ENCODE measurements at places on chromosomes 11 and 22.
A peak's percentile ranks its signal among the peaks of the same experiment; 100 is the strongest.

DNA sequence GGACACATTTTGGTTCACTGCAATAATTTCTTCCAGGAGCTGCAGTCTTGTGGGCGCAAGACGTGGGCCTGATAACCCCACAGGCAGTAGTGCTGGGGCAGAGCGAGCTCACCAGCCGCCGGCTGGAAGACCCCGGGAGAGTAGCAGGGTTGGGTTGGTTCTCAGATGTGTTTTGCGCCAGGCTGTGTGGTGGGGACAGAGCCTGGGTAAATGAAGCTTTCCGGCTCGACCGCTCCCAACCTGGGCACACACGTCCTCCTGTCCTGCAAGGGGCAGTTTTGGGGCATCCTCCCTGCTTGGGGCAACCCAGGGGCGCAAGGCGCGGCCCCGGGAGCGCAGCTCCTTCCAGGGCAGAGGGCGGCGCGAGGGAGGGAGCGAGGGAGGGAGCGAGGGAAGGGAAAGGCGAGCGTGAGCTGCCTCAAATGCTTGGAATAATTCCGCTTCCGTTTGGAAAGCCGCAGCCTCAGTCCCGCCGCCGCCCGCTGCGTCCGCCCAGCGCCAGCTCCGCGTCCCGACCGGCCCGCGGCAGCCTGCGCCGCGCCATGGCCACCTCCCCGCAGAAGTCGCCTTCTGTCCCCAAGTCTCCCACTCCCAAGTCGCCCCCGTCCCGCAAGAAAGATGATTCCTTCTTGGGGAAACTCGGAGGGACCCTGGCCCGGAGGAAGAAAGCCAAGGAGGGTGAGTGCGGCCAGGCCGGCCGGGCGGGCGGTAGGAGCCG, at the start of gene PARVA:
Gene PARVA (plus strand): TSS at position 466 of the 718 bp plus-strand sequence. CDS start 77 bp downstream, at position 543.
- no peak for DNase-seq

DNA sequence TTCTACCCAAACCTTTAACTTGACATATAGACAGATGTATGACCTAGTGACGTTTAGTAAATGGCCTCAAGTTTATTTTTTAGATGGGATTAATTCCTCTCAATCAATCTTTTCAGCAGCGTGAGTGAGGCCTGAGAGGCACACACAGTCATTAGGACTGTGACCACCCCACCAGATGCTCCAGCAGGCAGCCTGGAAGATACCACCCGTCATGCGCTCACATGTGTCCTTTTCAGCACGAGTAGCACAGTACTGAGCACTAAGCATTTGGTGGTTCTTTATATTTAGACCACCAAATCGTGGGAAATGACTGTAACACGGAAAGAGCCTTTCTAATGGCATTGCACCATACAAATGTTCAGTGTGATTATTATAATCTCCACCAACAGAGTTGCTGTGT, 354.6 kb upstream of the DDI1 start:
- DNase-seq: no peak

DNA sequence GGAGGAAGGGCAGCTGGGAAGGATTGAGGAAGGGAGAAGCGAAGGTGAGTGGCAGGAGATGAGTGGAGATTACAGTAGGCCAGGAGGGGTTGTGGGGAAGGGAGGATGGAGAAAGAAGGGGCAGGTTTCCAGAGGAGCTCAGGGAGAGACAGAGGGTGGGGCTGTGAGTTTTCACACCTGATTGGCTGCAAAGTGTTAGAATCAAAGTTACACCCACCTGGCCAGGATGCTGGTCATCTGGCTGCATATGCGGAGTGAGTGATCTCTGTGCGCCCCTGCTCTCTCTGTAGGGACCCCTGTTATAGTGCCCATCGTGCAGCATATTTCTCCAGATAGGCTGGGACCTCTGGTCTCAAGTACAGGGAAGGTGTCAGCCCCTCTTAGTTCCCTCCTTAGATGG, 18.3 kb downstream of the AMPD3 start:
- no peak for DNase-seq

GRCh38 chr11:100863080-100863581, 176.0 kb downstream of the ARHGAP42 start:
- DNase-seq: peak; percentile 90

- no peak for DNase-seq
Observed at GRCh38 chr11:75429902-75430713, 2.9 kb downstream of the KLHL35 start.

GRCh38 chr11:121965330-121965729, 150.7 kb downstream of the BLID start:
- no peak for DNase-seq

GRCh38 chr11:67654225-67654624, 3.7 kb upstream of the ACY3 start:
- DNase-seq: no peak

DNA sequence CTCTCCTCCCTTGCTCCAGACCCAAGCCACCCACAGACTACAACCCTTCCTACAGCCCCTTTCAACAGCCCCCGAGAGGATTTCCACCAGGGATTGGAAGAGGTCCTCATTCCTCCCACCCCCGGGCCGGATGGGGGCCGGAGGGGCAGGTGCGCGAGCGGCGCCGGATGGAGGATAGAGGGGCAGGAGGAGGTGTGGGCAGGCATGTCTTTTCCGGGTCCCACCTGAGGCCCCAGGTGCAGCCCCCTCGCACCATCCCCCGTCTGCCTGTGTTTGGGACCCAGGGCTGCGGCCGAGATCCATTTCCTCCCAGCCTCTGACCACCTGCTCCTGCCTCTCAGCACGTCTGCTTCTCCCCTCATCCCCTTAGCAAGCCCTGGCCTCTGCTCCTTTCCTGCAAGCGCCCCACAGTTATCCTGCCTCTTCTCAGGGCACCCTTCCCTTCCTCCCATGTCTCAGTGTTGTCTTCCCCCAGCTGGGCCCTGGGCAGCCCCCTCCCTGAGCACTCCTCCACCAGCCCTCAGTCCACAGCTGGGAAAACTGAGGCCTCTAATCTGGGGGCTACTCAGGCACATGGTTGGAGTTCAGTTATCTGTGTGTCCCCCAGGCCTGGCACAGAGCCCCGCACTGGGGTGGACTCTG, 19.3 kb upstream of the CBX7 start:
- DNase-seq: no peak

DNA sequence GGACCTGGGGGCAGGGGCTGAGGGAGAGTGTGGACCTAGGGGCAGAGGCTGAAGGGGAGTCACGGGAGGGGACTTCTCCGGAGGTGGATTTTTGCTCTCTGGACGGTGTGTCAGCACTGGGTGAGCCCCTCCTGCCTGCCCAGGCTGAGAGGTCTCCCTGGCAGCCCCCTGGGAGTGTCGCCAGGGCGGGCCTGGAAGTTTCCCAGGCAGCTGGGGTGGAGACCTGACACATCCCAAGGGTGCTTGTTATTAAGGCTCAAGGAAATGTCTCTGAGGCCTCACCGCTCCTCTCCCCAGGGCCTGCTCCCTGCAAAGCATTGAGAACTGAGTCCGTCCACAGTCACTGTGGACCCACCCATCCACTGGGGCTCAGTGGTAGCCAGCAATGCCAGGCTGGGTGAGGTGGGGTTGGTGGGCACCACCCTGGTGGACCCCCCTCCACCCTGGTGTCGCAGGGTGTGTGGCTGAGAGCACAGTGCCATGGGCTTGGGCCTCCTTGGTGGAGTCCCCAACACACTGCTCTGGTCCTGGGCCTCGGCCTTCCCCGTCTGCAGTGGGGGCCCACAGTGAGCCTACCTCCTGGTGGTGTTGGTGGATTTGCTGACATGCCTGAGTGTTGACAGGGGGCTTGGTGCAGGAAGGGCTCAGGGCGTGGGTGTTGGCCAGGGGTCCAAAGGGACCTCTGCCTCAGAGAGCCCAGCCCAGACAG, 2.5 kb downstream of the CD81 start:
- no peak for DNase-seq

- no peak for DNase-seq
Observed at GRCh38 chr11:94725097-94725496, 43.1 kb upstream of the AMOTL1 start.

- no peak for DNase-seq
Observed at GRCh38 chr11:122813176-122813893, 25.0 kb upstream of the CRTAM start.

DNA sequence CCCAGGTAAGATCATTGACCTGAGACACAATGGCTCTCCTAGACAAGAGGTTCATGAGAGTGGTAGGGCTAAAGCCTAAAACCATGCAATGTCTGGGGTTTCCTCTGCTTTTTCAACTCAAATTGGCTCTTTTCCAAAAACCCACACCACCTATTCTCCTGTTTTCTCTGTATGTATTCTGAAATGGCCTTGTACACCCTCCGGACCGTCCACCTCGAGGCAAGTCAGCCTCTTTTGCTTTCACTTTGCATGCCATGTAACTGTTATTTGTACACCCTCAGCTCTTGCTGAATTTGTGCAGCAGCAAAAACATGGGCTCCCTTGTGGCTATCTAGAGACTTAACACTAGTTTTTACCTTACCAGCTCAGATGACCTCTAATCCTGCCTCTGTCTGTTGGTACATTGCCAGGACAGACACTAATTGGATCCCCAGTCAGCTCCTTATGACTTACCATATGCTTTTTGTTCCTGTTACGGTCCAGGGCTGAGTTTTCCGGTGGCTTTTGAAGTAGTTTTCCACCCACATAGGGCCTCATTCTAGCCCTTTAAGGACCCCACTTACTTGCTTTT, 288.0 kb downstream of the SBF2 start:
- DNase-seq: no peak

- no peak for DNase-seq
Observed at GRCh38 chr11:63686926-63687325, 5.6 kb downstream of the RTN3 start.

GRCh38 chr11:58061813-58062212, 31.1 kb downstream of the OR6Q1 start:
- DNase-seq: no peak

DNA sequence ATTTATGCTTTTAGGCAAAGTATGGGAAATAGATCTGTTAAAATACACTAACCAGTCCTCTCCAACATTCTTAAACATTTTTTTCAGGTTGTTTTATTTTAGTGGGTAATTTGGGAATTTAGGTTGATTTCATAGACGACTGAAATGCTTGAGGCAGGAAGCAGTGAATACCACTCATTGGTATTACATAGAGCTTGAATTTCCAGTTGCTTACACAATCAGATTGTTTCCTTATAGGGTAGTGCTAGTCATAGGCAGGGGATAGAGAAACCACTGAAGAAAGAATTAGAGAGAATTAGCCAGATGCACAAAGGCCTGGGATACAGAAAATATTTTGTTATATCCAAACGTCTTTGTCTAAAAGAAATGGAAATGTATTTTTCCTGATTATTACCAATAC, 23.9 kb upstream of the LYVE1 start:
- no peak for DNase-seq

- peak; percentile 42 for DNase-seq
Observed at GRCh38 chr11:120305286-120305685, 19.8 kb upstream of the TLCD5 start.

GRCh38 chr11:557328-558132, 3.0 kb downstream of the LMNTD2 start:
- DNase-seq: no peak

DNA sequence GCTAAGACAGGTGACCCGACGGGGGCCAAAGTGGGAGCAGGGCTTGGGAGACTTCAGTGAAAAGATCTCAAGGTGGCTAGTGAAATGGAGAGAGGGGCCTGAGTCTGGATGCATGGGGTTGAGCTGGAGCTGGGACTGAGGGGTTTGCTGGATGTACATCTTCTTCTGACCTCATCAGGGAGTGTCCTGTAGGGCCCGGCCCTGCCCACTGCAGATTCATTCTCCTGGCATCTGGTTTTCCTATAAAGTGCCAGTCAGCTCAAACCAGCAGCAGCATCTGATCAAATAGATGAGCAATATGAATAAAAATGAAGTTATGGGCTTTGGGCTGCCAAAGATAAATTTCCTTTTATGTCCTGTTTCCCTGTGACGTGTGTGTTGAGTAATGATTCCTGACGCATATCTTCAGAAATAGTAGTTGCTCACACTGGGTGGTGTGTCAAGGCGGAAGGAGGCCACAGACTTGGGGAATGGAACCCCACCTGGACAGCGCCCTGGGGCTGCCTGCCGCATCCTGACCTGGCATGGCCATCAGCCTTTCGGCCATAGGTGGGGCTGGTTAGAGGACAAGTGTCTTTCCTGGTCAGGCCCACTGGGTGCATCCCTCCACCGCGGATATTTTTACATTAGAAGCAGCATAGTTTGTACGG, 135.4 kb downstream of the OSBP2 start:
- no peak for DNase-seq

- DNase-seq: no peak
Observed at GRCh38 chr11:134312807-134313206, 19.0 kb upstream of the GLB1L2 start.

DNA sequence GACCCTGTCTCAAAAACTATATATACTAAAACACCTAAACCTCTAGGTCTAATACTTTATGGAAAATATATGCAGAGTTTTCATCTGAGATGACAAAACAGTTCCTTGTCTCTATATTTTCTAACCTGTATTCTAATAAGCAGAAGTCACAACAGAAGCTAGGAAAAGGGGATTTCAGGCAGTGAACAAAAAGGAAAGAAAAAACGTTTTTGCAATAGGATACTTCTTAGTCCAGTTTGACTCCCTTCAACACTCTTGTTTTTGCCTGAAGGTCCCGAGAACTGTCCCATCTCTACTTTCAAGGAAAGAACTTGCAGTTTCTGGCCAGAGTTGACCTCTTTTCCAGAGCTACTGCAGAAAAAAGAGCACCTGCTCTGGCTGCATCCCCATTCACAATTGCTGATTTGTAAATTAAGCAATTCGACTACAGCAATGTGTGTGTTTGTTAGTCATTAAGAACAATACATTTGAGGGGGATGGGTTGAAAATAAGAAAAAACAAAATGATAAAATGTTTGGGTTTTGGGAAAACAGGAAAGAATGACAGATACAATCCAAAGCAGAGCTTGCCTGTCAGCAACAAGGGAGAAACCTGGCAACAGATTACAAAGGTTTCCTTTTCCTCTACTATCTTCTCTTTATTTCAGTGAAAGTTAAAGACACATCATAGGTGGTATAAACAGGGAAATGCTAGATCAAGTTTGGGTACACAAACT, 160.0 kb downstream of the FCHSD2 start:
- DNase-seq: no peak

DNA sequence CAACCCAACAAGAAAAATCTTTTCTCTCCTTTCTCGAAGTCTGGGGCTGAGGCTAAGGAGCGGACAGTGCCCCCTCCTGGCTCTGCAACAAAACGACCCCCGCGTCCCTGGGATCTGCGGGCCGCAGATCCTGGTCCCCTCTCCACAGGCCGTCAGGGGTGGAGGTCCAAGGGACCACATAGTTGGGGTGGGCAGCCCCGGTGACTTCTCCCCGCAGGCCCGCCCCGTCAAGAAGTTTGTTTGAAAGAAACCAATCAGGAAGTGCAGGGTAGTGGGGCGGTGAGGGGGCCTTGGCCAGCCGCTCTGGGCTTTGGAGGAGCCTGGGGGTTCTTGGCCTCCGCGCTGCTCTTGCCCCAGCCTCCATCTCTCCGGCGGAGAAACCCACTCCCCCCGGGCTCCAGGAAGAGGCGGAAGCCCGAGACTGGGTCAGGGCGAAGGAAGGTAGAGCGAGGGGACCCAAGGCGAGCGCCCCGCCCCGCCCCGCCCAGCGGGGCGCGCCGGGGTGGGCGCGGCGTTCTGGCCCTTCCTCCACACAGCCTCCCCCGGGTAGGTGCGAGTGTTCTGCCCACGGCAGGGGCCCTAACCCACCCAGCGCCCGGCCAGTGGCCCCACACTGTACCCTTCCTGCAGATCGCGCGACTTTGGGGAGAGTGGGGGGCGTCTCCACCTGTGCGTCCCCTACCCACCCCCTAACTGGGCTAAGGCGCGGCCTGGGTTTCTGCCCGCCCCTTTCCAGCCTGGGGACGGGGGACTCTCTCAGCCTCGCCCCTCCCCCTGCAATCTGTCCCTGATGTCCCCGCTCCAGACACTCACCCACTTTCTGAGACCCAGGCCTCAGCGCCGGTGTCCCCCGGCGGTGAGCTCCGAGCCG, 1.3 kb downstream of the TP53I11 start:
- DNase-seq: peak; percentile 47

Data from K562 (cell line).